ENCODE measurements at places on chromosomes 3 and 15. TPM values are rescaled to one million over a fixed set of nuclear protein-coding genes. Genes with fewer than 3 reads are reported as not detected.

ADAMTS17 gene
- total RNA-seq, result 4.1 TPM

DNA sequence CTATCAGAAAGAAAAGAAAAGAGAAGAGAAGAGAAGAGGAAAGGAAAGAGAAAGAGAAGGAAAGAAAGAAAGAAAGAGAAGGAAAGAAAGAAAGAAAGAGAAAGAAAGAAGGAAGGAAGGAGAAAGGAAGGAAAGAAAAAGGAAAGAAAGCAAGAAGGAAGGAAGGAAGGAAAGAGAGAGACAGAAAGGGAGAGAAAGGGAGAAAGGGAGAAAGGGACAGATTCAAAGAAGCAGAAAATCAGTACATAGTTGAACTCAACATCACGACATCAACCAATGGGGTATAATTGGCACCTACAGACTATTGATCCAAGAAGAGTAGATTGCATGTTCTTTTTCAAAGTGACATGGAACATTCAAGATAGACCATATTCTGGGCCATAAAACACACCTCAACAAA is 45.2 kb downstream of the HOMER2 start:
- DNase-seq, result no peak
- peaks cover 14% of the 10 kb centered on the region for H3K27me3 ChIP-seq
- H3K36me3 ChIP-seq, result no peaks in the 10 kb centered on the region
- no peak overlapping the region for H3K27ac ChIP-seq
- H3K4me3 ChIP-seq, result no peak overlapping the region

- DNase-seq, result peak; percentile 52
- peak overlapping the region; percentile 1 for H3K4me3 ChIP-seq
- peak overlapping the region; percentile 39 for H3K27ac ChIP-seq
- peaks cover 28% of the 10 kb centered on the region for H3K4me1 ChIP-seq
- no peaks in the 10 kb centered on the region for H3K36me3 ChIP-seq
These were observed 43.7 kb upstream of the ATP2C1 start for GRCh38 chr3:130850044-130850797.

GRCh38 chr15:36428102-36428845 is 151.2 kb upstream of the CDIN1 start:
- no peak overlapping the region for H3K27ac ChIP-seq
- no peaks in the 10 kb centered on the region for H3K4me1 ChIP-seq
- H3K4me3 ChIP-seq, result no peak overlapping the region
- H3K27me3 ChIP-seq, result no peaks in the 10 kb centered on the region
- no peak for DNase-seq
- no peaks in the 10 kb centered on the region for H3K36me3 ChIP-seq

DNA sequence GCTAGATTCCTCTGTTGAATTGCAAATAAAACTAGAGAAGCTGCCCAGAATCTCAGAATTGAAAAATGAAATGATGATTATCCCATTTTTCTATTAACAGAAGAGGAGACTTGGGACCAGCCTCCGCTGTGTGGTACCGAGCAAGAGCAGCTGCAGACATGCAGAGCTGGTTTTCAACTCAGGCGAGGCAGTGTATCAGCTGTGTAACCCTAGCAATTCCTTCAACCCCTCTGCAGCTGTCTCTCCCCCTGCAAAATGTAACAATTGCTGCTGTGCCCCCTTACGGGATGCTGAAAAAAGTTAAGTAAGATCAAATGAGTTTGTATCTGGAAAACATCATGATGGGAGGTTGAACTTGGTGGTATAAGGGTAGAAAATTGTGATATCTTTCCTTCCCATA is 98.5 kb upstream of the C3orf80 start:
- H3K4me3 ChIP-seq, result no peak overlapping the region
- no peak for DNase-seq
- H3K27ac ChIP-seq, result no peak overlapping the region
- H3K4me1 ChIP-seq, result peaks cover 5% of the 10 kb centered on the region
- no peaks in the 10 kb centered on the region for H3K36me3 ChIP-seq

GRCh38 chr15:67783303-67783702 is 42.0 kb upstream of the SKOR1 start:
- peak; percentile 78 for DNase-seq
- H3K27me3 ChIP-seq, result no peaks in the 10 kb centered on the region
- peaks cover 37% of the 10 kb centered on the region for H3K4me1 ChIP-seq
- H3K4me3 ChIP-seq, result peak overlapping the region; percentile 39
- peak overlapping the region; percentile 81 for H3K27ac ChIP-seq
- peaks cover 4% of the 10 kb centered on the region for H3K36me3 ChIP-seq

GRCh38 chr3:104428337-104428925 is 938.3 kb upstream of the ALCAM start:
- no peak overlapping the region for H3K4me3 ChIP-seq
- H3K27me3 ChIP-seq, result no peaks in the 10 kb centered on the region
- H3K4me1 ChIP-seq, result no peaks in the 10 kb centered on the region
- no peak for DNase-seq
